ENCODE measurements at places on chromosomes 2 and 18.

DNA sequence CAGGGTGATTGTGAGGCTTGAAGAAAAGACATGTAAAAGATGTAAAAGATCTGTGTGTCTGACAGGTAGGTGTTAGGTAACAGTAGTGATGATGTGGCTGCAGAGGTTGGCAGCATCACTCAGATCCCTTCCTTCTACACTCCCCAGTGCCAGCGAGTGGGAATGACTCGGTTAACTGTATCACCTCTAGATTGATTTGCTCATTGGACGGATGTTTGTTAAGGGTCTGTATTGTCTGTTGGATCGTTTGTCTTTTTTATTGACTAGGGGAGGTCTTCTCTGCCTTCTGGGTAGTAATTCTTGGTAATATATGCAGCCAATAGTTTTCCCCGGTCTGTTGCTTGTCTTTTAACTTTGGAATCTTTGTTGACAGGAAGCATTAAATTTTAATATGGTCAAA is 44.8 kb upstream of the CNGA3 start:
- no peak for DNase-seq

DNA sequence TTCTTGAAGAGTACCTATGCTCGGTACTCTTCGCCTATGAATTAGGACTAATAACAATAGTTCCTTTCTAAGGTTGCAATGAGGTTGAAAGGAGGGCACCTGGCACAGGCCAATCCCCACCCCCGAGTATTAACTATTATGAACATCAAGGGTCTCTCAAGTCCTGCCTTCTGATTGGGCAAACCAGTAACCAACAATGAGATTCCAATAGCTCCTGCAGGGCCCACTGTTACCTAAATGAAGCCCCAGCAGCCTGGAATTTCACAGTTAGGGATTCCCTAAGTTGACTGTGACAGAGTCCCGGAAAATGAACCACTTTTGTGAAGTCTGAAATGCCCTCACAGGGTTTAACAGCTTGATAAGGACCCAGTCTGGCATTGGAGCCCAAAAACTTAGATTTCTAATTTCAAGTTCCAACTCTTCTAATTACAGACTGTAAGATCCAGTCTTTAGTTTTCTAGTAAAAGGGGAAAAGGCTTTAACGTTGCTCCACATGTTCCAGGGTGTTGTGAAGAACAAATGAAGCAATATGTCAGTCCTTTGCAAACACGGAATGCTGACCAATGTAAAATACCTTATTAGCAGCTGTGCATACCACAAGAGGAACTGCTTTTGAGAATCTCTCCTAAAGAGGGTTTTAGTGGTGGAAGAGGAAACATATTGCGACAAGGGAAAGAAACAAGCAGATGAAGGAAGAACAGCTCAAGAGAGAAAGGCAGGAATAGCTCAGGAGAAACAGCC is 277.7 kb upstream of the MAP2 start:
- peak; percentile 41 for DNase-seq

DNA sequence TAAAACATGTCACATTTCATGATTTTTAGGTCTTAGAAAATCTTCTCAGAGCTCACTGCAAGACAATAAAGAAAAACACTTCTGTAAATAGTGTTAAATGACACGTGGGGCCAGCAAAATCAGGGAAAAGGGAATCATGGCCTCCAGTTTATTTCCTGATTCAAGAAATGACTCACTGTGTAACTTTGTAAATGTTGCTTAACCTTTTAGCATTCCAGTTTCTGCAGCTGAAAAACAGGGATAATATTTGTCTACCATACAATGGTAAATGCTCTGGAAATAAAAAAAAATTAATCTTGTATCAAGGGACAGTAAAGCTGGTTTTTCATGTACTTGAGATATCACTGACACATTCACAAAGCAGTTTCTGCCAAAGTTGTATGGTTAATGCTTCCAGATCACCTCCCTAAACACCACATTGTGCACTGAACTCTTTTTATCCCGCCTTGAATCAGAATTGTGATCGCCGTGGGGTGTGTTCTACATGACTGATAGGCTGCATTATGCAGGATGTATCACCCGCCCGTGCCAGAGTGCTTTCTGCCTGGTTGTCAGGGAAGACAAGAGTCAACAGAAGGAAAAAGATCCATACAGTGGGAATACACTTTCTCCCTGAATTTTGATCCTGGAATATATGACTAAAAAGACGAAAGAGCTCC is 238.8 kb downstream of the IKZF2 start:
- DNase-seq: no peak

- DNase-seq: no peak
These were observed 68.8 kb downstream of the TSHZ1 start for GRCh38 chr18:75279381-75279780.

- no peak for DNase-seq
These were observed 373.2 kb downstream of the TRIB2 start for GRCh38 chr2:13089971-13090370.

DNA sequence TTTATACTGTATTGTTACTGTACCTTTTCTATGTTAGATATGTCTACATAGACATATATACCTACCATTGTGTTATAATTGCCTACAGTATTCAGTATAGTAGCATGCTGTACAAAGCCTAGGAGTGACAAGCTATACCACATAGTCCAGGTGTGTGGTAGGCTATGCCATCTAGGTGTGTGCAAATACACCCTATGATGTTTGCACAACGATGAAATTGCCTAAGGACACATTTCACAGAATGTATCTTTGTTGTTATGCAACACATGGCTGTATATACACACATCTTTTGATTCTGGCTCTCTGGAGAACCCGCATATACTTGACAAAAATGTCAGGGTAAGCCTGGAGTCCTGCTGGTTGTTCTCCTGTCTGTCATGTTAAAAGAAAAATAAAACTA is 85.1 kb downstream of the BCL2L11 start:
- DNase-seq: no peak

GRCh38 chr2:144310484-144310883 is 209.4 kb downstream of the ZEB2 start:
- DNase-seq: no peak

DNA sequence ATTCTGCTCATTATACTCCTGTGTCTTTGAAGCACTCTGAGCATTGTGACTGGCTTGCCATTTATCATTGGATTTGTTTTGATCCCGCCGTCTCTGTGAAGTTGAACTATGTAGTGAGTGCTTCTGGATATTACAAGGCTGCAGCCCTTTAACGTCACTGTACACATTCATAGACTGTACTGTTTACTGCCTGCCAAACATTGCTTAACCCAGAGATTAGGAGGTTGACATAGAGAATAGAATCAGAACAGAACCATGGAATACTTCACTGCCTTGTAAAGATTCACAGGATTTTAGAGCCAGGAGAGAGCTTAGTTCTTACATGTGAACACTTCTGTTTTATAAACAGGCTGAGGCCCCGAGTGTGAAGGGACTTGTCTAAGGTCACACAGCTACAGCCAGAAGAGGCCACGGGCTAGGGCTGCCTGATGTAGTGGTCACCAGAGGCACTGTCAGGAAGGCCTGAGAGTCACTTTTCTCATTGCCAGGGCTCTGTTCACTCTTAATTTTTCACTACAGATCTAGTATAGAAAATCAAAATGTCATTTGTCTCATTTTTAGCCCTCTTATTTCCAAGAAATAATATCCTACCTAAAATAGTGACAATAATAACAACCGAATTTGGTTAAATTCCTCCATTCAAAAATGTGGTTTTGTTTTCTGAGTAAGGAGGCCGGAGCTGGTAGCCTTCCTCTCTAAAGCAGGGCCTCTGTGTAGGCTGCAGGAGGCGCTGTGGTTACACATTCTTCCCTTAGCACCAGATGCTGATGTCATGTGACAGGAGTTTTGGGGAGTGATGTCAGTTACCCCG is 87.9 kb downstream of the UGGT1 start:
- DNase-seq: peak; percentile 73

DNA sequence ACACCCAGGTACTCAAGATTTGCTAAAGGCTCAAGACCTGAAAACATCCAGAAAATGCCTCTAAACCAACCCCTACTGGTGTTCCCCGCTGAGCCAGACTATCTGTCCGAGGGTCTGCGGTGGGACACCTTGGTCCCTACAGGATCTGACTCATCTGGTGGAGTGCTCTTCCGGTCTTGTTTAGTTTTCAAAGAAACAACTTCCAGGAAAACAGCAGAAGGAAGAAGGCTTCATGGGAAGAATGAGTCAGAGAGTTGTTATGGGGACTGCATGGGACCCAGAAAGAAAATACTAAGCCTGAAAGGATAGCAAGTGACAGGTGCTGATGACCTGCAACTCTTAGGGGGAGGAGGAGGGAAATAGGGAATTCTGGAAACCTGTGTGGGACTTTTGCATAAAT is 41.3 kb downstream of the ZFP36L2 start:
- DNase-seq: no peak

DNA sequence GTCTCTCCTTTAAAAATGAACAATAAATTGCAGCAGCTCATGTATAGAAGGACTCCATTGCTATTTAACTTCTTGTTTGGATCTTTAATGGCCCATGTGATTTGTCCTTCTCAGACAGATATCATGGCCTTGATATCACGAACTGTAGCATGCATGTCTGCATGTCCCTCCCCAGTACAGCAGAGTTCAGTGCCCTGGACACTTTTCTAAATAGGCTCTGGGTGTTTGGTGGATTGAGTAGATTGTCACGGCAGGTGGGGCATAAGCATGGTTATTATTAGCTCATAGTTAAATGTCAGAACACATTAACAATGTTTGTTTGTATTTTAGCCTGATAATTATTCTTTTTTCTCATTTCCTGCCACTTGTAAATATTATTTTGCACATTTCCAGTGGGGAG is 118.3 kb downstream of the LRRTM1 start:
- no peak for DNase-seq

DNA sequence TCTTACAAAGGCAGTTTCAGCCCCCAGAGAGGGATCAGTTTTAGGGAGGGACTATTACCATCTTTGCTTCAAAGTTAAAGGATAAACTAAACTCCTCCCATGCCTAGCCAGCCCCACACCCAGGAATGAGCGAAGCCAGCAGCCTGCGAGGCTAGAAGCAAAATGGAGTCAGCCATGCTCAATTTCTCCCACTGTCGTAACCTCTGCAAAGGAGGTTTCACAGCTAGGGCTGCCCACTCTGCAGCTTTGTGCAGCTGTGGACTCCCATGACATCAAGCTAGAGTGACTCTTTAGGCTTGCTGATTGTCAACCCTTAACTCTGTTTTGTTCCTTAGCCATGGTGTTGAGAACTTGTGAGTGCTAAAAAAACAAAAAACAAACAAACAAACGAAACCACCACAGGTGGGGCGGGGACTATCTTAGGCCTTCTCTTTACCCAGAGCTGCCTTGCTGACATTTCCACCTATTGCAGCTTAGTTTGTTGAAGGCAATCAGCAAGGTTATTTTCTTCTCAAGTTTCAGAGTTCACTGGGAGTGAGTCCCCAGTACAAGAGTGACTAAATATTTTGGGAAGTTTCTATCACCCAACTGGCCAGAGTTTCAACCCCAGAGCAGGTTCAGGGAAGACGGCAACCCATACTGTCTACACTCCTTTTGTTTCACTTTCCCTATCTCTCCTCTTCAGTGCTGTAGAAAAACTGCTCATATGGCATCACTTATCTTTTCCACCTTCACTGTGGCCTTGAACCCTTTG is 592.1 kb downstream of the XIRP2 start:
- no peak for DNase-seq

GRCh38 chr18:33466822-33467221 is 26.3 kb upstream of the CCDC178 start:
- no peak for DNase-seq

DNA sequence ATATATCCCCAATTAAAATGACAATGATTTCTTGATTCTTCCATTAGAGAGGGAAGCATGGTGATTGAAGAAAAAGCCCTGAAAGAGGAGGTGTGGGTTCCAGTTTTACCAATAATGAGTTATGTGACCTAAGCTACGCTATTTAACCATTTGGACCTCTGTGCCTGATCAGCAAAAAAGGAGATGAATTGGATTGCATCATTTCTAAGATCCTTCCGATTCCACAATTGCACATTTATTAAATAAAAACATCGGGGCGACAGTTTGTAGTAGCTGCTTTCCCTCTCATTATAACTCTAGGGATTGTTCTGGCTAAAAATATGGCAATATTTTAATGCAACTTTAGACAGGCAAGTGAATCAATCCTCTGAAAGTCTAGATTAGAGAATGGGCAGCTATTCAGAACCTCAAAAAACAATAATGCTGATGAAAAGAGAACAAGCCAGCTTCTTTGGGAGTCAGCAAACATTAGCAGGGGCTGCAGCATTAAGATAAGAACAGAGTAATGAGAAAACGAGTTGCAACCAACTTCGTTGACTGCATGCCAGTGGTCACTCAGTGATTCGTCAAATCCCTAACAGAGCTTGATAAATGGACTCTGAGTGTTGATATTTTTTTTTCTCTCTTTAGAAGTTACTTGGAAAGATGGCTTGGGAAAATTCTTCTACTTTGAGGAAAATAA is 301.2 kb downstream of the AGPS start:
- no peak for DNase-seq

- no peak for DNase-seq
These were observed 6.0 kb downstream of the TTC31 start for GRCh38 chr2:74488643-74489481.

GRCh38 chr2:69225933-69226332 is 161.1 kb downstream of the GFPT1 start:
- no peak for DNase-seq

GRCh38 chr18:48944634-48945033 is 6.1 kb downstream of the SMAD7 start:
- no peak for DNase-seq

DNA sequence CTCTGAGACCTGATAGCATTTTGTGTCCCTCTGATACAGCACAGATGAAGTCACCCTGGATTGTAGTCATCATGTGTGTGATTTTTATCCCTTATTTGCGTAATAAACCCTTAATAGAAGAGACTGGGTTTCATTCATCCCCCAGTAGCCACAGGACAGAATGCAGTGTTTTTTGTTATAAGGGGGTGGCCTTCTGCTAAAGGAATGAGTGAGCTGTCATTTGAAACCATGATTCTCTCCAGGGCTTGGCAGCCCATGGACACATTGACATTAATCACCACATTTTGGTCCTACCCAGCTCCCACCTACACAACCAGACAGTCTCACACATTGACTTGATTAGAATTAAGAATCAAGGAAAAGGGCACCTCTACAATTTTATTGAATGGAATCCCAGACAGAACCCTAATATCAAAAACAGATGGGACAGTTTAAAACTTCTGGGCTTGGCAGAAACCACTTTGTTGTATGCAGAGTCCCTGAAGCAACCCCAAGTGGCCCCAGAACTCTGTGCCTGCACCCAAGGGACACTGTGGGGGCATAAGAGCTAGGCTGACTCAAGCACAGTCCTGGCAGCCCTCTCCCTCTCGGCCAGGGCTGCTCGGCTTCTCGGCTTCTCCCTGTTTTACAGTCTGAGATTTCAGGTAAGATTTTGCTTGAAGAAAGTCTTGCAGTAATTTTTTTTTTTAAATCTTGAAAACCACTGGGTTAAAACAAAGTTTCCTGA is 254.0 kb upstream of the SLC14A2 start:
- DNase-seq: no peak

- DNase-seq: no peak
These were observed 451.0 kb downstream of the RNF144A start for GRCh38 chr2:7368211-7368610.

Data from suppressor macrophage treated with lipopolysaccharide for 1 hour (primary cell).